ENCODE measurements at places on chromosomes 3 and 15.

DNA sequence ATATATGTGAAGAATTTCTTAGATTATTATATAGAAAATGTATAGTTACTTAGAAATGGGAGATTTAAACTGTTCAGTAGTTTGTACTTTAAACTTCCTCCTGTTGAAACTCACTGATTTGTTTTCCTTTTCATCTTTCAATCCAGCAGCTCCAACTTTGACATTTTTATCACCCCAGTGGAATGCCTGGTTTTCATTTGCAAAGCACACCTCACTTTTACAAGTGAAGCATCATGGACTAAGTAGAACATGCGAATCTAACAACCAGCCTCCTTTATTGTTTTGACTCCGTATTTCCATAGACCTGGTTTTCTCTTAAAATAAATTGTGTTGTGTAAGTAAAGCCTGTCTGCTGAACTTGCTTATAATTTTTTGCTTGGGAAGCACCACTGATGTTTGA lies 97.8 kb upstream of the ROBO2 start:
- DNase-seq = no peak

DNA sequence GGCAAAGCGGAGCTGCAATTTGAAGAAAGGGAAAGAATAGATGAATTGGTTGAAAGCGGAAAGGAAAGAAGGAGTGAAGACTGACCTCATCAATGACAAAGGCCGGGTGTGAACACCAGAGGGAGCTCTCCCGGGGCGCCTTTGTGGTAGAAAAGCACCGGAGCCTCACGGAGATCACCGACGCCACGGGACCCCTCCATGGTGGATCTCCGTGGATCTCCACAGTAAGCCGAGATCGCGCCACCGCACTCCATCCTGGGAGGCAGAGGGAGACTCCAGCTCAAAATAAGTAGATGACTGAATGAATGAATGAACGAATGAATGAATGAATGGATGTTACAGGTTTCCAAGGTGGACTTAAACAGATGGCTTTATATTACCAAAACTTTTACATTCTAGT lies 25.0 kb downstream of the GPR160 start:
- DNase-seq = no peak

DNA sequence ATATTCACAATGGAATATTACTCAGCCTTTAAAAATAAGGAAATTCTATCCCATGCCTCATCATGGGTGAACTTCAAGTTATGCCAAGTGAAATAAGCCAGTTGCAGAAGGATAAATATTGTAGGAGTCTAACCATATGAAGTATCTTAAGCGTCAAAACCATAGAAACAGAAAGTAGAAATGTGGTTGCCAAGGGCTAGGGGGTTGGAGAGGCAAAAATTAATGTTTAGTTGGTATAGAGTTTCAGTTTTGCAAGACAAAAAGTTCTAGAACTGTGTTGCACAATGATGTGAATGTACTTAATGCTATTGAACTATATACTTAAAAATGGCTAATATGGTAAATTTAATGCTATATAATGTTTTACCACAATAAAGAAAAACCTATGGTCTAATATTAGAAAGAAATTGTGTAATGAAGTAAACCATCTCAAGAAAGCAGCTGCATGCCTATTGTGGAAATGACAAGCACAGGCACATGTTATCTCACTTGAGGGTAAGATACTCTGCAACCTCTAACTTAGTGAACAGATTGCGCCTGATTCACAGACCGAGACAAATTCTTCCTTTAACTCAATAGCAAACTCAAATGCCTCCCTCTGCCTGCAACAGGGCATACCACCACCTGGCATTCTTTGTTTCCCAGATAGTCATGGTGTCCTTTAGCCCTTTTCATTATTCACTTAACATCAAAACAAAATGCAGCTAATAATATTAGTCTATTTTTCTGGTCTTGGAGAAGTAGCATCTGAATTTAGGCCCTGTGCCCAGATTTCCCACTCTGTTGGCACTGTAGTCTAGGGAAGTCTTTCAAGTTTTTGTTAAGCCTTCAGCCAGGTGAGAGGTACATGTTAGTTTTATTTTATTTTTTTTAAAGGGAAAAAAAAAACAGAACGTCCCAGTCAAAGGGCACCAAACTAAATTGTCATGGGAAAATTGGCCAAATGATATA lies 80.2 kb upstream of the ACP3 start:
- no peak for DNase-seq

GRCh38 chr3:31064021-31064420 lies 169.6 kb upstream of the GADL1 start:
- DNase-seq = no peak

- DNase-seq = peak; percentile 35
Measured at GRCh38 chr3:158846803-158847451, 45.1 kb downstream of the MFSD1 start.

GRCh38 chr3:52361898-52362297 lies 45.8 kb downstream of the DNAH1 start:
- DNase-seq = no peak

DNA sequence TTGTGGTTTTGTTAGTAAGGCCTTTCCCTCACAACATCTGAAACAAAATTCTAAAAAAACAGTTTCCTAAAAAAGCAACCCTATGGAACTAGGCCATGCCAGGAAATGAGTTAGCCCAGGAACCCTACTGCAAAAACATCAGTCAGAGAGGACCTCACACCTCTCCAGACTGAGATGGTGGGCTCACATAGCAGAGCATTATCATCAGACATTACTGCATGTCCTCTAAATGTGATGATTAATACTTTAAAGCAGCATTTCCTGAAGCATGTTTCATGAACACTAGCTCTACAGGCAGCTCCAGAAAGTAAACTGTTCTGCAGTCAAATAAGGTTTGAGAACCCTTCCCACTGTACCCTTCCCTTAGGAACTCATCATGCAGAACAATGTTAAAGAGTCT lies 232.3 kb upstream of the MRPL3 start:
- no peak for DNase-seq

GRCh38 chr3:57647292-57647940 lies 45.5 kb downstream of the DENND6A start:
- no peak for DNase-seq

DNA sequence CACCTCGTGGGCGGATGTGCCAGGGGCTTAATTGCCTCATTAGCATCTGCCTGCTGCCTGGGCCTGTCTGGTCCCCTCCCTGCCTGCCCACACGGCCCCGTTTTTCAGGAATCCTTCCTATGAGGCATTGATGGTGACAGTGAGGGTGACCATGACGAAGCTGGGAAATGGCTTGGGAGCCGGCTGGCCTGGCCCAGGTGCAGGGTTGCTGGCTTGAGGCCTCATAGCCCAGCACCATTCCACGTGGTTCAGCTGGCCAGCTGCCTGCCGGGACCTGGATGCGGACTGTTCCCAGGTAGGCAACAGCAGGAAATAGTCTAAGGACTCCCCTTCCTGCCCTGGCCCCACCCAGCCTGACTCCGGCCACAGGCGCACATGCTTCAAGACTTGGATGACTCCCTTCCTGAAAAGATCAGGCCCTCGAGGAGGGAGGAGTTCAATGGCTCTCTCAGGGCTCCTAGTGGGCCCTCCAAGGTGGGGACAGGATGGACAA lies 8.9 kb upstream of the DUSP7 start:
- no peak for DNase-seq

DNA sequence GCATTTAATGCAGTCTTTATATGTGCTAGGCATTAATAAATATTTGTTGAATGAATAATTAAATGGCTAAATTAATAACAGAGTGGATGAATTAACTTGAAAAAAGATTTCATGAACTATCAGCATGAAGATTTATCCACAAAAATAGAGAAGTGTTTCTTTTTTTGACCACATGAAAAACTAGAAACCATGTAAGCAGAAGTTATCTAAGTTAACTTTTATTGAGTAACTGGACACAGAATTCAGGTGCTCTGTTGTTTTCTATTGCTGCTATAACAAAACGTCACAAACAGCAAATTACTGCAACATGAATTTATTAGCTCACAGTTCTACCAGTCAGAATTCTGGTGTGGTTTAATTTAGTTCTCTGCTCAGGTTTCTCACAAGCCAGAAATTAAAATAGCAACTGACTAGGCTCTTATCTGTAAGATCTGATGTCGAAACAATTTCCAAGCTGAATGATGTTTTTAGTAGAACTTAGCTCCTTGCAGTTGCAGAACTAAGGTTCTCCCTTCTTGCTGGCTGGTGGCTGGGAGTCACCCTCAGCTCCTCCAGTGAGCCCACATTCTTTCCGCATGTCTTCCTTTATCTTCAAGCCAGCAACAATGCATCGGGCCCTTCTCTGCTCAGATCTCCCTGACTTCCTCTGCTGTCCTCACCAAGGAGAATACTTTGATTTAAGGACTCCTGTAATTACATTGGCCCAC lies 810.2 kb upstream of the ALCAM start:
- no peak for DNase-seq

- no peak for DNase-seq
Measured at GRCh38 chr3:65659396-65659795, 379.3 kb downstream of the MAGI1 start.

DNA sequence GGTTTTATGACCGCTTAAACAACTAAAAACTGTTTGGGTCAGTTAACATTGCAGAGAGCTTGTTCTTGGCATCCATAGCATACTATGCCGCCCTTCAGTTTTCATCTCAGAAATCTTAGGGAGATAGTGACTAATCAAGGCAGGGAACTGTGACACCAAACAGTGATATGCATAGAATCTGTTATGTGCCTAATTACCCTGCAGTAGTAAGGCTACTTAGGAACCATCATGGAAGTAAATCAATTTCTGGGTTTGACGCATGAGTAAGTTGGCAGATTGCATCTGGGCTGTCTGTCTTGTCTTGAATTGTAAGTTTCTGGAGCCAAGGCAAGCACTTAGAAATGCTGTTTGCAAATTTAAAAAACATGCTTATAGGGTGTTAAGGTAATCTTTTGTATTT lies 22.5 kb downstream of the KCTD6 start:
- no peak for DNase-seq

- DNase-seq = no peak
Measured at GRCh38 chr15:27583651-27584050, 515.5 kb downstream of the OCA2 start.

DNA sequence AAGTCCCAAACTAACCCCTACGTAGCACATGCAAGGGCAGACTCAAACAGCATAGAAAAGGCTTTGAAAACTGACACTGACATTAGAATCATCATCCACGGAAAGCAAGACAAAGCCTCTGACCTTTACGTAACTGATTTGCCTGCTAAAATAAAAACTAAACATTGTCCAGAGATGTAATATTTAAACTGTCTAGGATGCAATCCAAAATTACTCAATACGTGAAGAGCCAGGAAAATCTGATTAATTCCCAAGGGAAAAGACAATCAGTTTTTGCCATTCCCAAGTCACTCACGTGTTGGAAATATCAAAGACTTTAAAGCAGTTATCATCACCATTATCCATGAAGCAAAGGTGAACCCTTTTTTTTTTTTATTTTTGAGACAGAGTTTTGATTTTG lies 13.3 kb upstream of the IQCF1 start:
- DNase-seq = no peak

Measured in GM10248 (cell line).